ENCODE measurements at places on chromosomes 7 and 10. TPM values are rescaled to one million over a fixed set of nuclear protein-coding genes. Genes with fewer than 3 reads are reported as not detected.

GRCh38 chr10:2214805-2215204 is 477.5 kb upstream of the ADARB2 start:
- no peaks in the 10 kb centered on the region for H3K4me1 ChIP-seq
- no peaks in the 10 kb centered on the region for H3K36me3 ChIP-seq

DNA sequence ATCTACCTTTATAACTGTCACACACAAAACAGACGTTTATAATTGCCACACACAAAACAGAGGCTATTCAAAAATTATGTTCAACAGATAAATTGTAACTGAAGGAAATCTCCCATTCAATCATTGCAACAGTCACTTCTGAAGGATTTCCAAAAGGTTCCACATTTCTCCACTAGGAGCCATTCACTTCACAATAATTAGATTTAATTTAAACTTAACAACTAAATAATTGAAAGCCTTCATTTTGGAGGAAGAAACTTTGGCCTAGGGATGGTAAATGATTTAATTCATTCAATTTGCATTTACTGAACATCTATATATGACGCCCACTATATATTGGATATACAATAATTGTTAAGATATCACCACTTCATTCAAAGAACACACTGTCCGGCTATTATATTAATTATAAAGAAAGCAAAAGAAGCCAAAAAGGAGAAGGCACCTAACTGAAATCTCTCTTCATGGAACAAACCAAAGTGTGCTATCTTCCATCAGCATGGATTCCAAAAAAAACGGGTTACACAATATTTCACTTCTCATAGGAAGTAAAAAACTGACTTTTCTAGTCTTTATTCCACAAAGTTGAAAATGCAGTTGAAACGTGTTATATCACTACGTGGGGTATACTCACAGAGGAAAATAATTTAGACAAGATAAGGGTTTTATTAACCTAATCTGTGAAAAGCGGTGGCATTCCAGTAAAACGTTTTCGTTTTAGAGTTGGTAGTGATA is 1.7 kb downstream of the ATAD1 start:
- no peak overlapping the region for H3K4me3 ChIP-seq
- H3K4me1 ChIP-seq, result peaks cover 53% of the 10 kb centered on the region
- DNase-seq, result no peak
- no peaks in the 10 kb centered on the region for H3K27me3 ChIP-seq
- no peaks in the 10 kb centered on the region for H3K36me3 ChIP-seq
- H3K27ac ChIP-seq, result no peak overlapping the region

GRCh38 chr10:6328699-6329423 is 126.1 kb downstream of the PFKFB3 start:
- H3K27ac ChIP-seq, result no peak overlapping the region
- no peak for DNase-seq
- peaks cover 41% of the 10 kb centered on the region for H3K36me3 ChIP-seq
- H3K27me3 ChIP-seq, result no peaks in the 10 kb centered on the region
- H3K4me3 ChIP-seq, result no peak overlapping the region
- peaks cover 19% of the 10 kb centered on the region for H3K4me1 ChIP-seq

GRCh38 chr10:63375859-63376258 is 89.9 kb downstream of the JMJD1C start:
- H3K36me3 ChIP-seq, result no peaks in the 10 kb centered on the region
- no peak overlapping the region for H3K27ac ChIP-seq
- no peak for DNase-seq
- no peaks in the 10 kb centered on the region for H3K27me3 ChIP-seq

- no peak overlapping the region for H3K27ac ChIP-seq
- H3K4me3 ChIP-seq, result no peak overlapping the region
- DNase-seq, result no peak
- no peaks in the 10 kb centered on the region for H3K27me3 ChIP-seq
- H3K36me3 ChIP-seq, result no peaks in the 10 kb centered on the region
These were observed 9.8 kb upstream of the MAPK8 start for GRCh38 chr10:48296576-48297098.

DNA sequence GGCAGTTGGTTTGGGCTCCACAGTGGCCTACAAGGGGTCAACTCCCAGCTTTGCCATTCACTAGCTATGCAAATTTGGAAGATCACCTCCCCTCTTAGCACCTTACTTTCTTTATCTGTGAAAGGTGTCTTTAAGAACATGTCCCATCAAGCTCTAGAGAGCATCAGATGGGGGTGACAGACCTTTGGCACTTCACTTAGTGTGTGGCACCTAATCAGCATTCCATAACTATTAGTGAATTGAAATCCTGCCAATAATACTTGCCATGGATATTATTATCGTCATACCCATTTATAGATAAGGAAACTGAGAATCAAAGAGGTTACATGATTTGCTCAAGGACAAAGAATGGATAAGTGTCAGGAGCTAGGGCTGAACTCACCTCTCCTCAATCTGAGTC is 51.9 kb downstream of the PLPP4 start:
- no peak overlapping the region for H3K4me3 ChIP-seq
- no peak for DNase-seq
- H3K4me1 ChIP-seq, result no peaks in the 10 kb centered on the region
- no peaks in the 10 kb centered on the region for H3K27me3 ChIP-seq
- no peaks in the 10 kb centered on the region for H3K36me3 ChIP-seq

RSU1 gene
- polyA plus RNA-seq, result 38.1 TPM

CCL26 gene
- 0.35 TPM for polyA plus RNA-seq

MRC1 gene
- polyA plus RNA-seq, result 9.9 TPM
